MV-4-11 (cell line): ENCODE measurements at places on chromosomes 6 and 20.

GRCh38 chr6:4008324-4009047, 70.5 kb downstream of the FAM217A start:
- DNase-seq = peak; percentile 71

GRCh38 chr6:136994782-136995181, 50.0 kb downstream of the IL20RA start:
- DNase-seq = no peak

- DNase-seq = peak; percentile 73
Observed at GRCh38 chr6:152973916-152974315, 8.9 kb downstream of the FBXO5 start.

DNA sequence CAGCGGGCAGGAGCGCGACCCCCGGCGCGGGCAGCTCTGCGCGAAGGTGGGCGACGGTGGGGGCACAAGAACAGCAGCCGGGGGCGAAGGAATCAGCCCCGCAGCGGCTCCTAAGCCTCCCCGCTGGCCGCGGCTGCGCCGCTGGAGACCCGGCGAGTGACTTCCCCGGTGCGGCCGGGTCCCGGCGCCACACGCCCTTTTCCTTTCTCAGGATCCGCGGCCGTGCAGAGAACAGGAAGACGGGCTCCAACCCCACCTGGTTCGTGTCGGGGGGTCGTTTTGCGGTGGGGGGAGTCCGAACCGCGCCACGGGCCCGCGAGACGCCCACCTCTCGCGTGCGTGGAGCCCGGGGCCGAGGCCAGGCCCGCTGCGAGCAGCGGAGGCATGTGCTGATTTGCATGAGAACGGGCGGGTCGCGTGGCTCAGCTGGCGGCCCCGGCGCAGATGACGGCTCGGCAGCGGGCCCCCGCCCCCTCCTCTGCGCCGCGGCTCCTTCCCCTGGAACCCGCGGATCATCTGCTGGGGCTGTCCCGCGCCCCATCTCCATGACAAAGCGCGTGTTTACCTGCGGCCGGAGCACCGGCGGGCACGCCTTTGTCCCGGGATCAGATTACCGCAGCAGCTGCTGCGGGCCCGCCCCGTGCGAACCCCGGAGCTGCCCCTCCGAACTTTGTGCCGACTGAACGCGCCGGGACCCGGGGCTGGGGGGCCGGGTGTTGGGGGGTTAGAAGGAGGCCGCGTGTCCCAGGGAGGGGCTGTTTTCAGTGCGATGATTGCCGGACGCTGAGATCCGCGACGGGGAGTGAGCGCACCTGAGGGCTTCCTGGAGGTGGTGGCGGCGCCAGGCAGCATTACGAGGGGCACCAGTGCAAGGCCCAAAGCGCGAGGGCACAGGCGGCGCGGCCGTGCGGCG, 4.9 kb upstream of the DLL1 start:
- no peak for DNase-seq

DNA sequence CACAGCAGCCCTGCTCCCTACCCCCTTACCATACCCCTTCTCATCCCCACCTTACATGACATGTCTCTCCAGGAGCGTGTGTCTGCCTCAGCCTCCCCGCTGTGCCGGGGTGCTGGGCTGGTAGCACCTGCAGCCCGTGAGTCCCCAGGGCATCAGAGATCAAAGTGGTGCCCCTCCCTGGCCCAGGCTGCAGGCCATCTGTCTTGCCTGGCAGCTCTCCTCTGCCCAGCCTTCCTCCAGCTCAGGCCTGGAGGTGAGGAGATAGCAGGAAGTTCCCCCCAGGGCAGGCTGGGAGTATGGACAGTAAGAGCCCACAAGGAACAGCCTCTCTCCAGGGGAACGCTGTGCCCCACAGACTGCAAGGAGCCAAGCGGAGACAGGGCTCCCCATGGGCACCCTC, 35.3 kb downstream of the GRM4 start:
- no peak for DNase-seq

DNA sequence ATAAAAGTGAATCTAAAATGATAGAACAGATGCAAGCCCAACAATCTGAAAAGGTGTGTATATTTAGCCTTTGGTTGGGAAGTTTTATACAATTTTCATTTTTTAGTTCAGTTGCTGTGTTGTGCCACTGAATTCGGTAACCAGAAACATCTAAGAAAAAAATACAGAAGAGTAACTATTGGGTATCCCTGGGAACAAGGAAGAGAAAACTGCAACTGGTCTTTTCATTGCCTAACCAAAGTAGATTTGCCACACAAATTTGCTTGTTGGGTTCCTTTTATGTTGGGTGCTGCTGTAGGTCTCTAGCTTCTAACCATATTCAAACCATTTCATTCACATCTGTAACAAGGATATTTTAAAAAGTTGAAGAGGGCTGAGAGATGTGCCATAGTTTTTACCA, 2.8 kb upstream of the TMEM30A start:
- peak; percentile 81 for DNase-seq

- no peak for DNase-seq
Observed at GRCh38 chr6:140463312-140463710, 1088.9 kb upstream of the CITED2 start.

GRCh38 chr6:44561060-44561623, 173.6 kb downstream of the CDC5L start:
- DNase-seq = no peak

DNA sequence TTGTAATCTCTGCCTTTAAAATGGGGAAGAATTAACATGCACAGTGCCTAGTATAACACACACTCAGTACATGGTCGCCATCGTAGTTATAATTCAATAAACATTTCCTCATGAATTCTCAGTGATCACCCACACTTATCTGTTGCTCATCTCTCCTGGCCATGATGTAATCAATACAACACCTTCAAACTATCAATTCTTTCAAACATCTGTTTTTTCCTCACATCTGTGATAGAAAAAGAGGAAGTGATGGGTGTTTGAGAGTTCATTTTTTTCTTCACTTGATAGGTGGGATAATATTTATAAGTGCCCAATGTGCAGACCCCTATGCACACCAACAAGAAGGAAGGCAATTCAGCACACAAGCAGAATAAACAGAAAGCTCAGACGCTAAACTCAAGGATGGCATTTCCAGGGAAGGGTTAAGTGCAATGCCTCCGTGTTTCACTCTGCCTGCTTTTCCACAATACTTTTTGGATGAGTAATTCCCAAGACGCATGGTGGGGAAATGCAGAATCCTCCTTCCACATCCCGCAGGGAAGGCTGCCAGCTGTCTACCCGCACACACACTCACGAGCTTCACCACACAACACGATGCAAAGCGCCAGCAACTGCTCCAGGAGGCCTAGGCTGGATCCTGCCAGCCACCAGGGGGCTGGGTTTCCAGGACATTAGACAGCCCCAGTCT, 100.3 kb downstream of the GMPR start:
- DNase-seq = peak; percentile 12

GRCh38 chr6:105810105-105810921, 275.8 kb upstream of the PRDM1 start:
- peak; percentile 84 for DNase-seq

- DNase-seq = no peak
Observed at GRCh38 chr6:85672623-85673022, 29.9 kb upstream of the SYNCRIP start.

DNA sequence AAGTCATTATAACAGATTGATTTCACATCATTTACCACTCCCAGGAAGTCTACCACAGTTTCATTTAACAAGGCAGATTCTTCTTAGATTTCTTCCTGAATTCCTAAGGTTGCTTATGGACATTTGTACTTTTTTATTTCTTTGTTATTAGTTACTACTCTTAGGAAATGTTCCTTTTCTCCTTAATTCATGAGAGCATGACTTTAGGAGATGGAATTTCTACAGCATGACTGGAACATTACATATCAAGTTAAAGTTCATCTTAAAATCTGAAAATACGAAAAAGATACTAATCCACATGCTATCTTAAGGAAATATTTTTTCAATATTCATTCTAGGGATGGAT, 22.3 kb downstream of the CNKSR3 start:
- no peak for DNase-seq

- no peak for DNase-seq
Observed at GRCh38 chr6:127177030-127177922, 58.8 kb downstream of the RSPO3 start.

GRCh38 chr6:123233336-123233735, 237.3 kb downstream of the CLVS2 start:
- DNase-seq = no peak

GRCh38 chr6:149680503-149680902, 32.0 kb upstream of the KATNA1 start:
- DNase-seq = no peak

- DNase-seq = no peak
Observed at GRCh38 chr20:17229256-17229655, 2.4 kb downstream of the PCSK2 start.

DNA sequence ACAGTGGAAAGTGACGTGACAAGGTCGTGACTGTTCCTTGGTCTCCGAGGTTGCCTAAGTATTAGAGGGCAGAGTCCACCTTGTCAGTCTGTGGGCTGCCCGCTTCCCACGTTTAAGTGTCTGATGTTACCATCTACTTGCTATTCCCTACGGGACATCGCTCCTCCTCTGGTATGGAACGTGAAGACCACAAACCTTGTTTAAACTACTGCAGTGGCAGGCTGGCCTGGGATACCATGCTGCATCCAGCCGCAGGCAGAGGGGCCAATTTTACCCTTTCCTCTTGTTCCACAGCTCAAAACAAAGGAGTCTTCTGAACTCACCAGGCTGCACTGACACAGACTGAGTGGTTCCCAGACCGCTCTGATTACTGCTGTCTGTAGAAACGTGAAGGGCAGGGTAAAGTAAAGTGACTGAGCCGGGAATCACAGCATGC, 275.9 kb downstream of the FOXC1 start:
- no peak for DNase-seq

GRCh38 chr6:133802861-133803260, 86.1 kb upstream of the TCF21 start:
- DNase-seq = no peak

- peak; percentile 17 for DNase-seq
Observed at GRCh38 chr6:90028066-90028778, 134.0 kb downstream of the GJA10 start.

- no peak for DNase-seq
Observed at GRCh38 chr20:51888291-51888690, 86.0 kb upstream of the SALL4 start.

DNA sequence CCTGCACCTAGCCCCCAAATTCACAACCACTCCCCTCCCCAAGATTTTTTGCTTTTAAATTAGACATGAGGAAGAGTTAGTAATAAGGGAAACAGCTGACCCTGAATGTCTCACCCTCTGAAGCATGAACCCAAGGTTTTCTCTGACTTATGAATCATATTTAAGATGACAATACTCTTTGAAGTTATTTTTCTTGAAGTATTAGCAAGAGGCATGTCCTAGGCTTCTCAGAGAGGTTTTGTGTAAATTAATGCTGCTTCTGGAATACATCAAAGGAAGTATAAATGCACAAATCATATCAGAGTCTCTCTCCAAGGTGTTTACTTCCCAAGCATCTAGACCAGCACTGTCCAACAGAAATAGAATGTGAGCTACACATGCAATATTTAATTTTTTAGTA, 408.1 kb upstream of the MARCKS start:
- no peak for DNase-seq

DNA sequence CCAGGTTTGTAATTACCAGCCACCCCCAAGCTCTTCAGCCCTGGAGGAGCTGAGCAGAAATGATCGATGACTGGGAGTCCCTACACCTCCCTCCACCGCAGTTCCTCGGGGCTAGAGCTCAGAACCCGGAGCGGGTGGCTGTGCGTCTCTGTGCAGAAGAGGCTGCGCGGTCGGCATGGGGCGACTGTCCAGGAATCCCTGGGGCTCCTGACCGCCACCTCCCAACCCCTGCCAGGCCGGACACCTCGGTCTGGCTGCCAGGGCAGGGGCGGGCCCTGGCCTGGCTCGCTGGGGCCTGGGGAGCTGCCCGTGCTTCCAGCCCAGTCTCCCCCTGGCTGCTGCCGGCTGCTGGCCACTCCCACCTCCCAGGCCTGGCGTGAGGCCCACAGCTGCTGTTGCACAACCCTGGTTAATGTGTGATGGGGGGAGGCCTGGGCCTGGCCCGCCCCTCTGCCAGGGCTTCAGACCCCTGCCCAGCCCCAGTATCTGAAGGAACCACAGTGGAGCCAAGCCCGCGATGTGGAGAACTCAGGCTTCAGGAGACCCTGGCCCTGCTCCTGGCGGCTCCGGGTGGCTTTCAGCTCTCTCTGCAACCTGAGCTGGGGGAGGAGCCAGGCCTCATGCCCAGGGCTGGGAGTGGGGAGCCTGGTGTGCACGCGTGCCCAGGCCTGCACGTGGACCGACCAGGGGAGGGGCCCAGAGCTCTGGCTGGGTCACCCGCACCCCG, 1.2 kb downstream of the SLC2A4RG start:
- DNase-seq = peak; percentile 82

GRCh38 chr20:41784209-41784958, 166.2 kb upstream of the CHD6 start:
- DNase-seq = no peak

DNA sequence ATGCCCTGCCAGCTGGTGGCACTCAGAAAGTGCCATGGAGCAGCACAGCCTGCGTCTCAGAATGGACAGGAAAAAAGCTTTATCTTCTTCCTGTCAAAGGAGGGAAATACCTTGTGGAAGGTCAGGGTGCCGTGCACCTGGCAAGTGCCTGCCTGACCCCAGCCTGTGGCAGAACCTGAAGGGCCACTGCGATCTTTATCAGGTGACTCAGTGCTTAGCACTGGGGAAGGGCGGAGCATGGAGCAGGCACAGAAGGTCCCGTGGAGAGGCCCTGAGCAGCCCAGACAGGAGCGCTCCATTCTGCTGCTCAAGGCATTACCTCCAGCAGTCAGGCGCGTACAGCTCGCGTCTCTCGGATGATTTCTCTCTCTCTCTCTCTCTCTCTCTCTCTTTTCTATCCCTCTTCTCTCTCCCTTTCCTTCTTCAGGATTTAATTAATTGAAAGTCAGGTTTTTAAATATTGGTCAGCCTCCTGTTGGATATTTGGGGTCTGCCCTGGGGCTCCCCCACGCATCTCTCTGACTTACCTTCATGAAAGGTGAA, 31.7 kb downstream of the FOXC1 start:
- DNase-seq = no peak

DNA sequence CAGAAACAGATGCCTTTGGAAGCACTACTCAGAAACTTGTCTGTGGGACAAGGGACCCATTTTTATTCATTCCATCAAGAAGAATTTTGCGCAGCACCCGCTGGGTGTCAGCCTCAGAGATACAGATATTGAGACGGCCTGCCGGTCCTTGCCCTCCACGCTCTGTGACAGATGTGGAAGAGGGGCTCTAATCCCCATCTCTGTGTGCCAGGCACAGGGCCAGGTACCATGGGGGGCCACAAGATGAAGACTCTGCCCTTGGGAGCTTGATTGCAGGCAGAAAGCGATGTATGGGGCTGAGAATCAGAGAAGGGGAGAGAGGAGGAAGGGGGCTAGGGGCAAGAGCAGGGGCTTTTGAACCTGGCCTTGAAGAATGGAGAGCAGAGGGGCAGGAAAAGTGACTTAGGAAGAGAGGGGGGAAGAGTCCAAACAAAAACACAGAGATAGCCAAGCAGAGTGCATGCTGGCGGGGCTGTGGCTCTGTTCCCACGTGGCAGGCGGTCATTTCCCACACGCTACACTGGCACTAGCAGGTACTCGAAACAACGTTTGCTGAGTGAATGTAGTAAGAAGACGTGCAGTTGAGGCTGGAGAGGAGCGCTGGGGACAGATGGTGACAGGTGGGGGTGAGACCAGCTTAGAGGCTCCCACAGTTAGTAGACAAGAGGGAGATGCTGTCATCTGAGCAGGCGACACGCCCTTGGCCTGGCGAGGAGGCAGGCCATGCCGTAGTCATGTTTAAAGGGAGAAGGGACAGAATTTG, 170.3 kb upstream of the SNX9 start:
- DNase-seq = no peak

GRCh38 chr20:34573541-34574300, 15.2 kb downstream of the MAP1LC3A start:
- no peak for DNase-seq

- DNase-seq = no peak
Observed at GRCh38 chr20:63732118-63733095, 4.1 kb upstream of the LIME1 start.

- DNase-seq = peak; percentile 68
Observed at GRCh38 chr6:149032599-149033405, 284.7 kb upstream of the TAB2 start.
